Activated T-cell treated with anti-CD3 and anti-CD28 coated beads, Interleukin-2, amount 50 U/mL, for 24 hours (primary cell): ENCODE measurements at places on chromosomes 16 and 17.

DNA sequence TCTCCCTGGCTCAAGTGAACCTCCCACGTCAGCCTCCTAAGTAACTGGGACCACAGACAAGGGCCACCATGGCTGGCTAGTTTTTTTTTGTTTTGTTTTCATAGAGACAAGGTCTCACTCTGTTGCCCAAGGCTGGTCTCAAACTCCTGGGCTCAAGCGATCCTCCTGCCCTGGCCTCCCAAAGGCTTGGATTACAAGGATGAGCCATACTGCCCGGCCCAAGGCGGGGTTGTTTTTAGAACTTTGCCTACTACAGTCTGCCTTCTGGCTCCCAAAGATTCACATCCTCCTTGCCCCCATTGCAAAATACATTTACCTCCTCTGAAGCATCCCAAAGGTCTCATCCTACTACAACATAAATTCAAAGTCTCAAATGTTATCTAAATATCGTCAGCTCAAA lies 49.5 kb upstream of the PHOSPHO1 start:
- no peaks in the 10 kb centered on the region for H3K4me1 ChIP-seq
- DNase-seq = no peak
- H3K36me3 ChIP-seq = no peaks in the 10 kb centered on the region

GRCh38 chr16:841455-842060 lies 41.0 kb upstream of the GNG13 start:
- DNase-seq = no peak
- no peaks in the 10 kb centered on the region for H3K27me3 ChIP-seq
- H3K4me1 ChIP-seq = no peaks in the 10 kb centered on the region
- no peaks in the 10 kb centered on the region for H3K36me3 ChIP-seq

- peak overlapping the region; percentile 7 for H3K4me3 ChIP-seq
- DNase-seq = no peak
- no peak overlapping the region for H3K27ac ChIP-seq
- no peaks in the 10 kb centered on the region for H3K36me3 ChIP-seq
- peaks cover 20% of the 10 kb centered on the region for H3K27me3 ChIP-seq
- H3K4me1 ChIP-seq = peaks cover 18% of the 10 kb centered on the region
Measured at GRCh38 chr17:73646409-73647300, 2.4 kb upstream of the SDK2 start.

GRCh38 chr16:89119166-89119621 lies 25.5 kb downstream of the ACSF3 start:
- H3K27ac ChIP-seq = peak overlapping the region; percentile 61
- DNase-seq = no peak
- H3K4me1 ChIP-seq = peaks cover 57% of the 10 kb centered on the region
- H3K36me3 ChIP-seq = peaks cover 93% of the 10 kb centered on the region
- no peak overlapping the region for H3K4me3 ChIP-seq

DNA sequence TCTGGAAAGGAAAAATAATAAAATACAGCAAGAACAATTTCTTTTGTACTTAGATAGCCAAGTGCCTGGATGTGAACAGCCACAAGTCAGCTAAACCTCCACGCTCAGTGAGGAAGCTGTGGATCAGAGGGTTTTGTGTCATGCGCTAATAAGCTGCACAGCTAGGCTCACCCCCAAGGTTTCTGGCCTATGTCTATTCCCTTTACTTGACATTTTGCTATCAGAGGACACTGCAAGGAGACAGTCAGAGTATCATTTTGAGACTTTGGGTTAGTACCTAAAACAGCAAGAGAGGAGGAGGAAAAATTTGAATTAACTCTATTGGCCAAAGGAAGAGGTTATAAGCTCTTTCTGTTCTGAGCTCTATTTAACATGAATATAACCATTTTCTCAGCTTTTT lies 139.3 kb downstream of the KCNJ2 start:
- H3K4me3 ChIP-seq = no peak overlapping the region
- no peaks in the 10 kb centered on the region for H3K27me3 ChIP-seq
- no peak overlapping the region for H3K27ac ChIP-seq
- no peaks in the 10 kb centered on the region for H3K4me1 ChIP-seq
- H3K36me3 ChIP-seq = no peaks in the 10 kb centered on the region
- no peak for DNase-seq

GRCh38 chr17:42404326-42405055 lies 16.2 kb upstream of the STAT3 start:
- no peak overlapping the region for H3K4me3 ChIP-seq
- peaks cover 31% of the 10 kb centered on the region for H3K4me1 ChIP-seq
- H3K36me3 ChIP-seq = no peaks in the 10 kb centered on the region
- H3K27me3 ChIP-seq = no peaks in the 10 kb centered on the region
- no peak overlapping the region for H3K27ac ChIP-seq

- H3K27ac ChIP-seq = peak overlapping the region; percentile 94
- peak overlapping the region; percentile 95 for H3K4me3 ChIP-seq
- peaks cover 24% of the 10 kb centered on the region for H3K4me1 ChIP-seq
- DNase-seq = no peak
- peaks cover 66% of the 10 kb centered on the region for H3K36me3 ChIP-seq
- H3K27me3 ChIP-seq = no peaks in the 10 kb centered on the region
Measured at GRCh38 chr17:47822785-47823184, 1.2 kb upstream of the OSBPL7 start.

- H3K27me3 ChIP-seq = peaks cover 54% of the 10 kb centered on the region
- no peak overlapping the region for H3K27ac ChIP-seq
- H3K4me1 ChIP-seq = peaks cover 12% of the 10 kb centered on the region
Measured at GRCh38 chr17:9020824-9021157, 519 bp upstream of the NTN1 start.

GRCh38 chr17:81538651-81539570 lies 10.7 kb downstream of the FSCN2 start:
- H3K27me3 ChIP-seq = peaks cover 26% of the 10 kb centered on the region
- DNase-seq = no peak
- H3K27ac ChIP-seq = no peak overlapping the region
- H3K36me3 ChIP-seq = peaks cover 48% of the 10 kb centered on the region
- no peak overlapping the region for H3K4me3 ChIP-seq

GRCh38 chr17:81662002-81662401 lies 4.4 kb downstream of the OXLD1 start:
- peaks cover 43% of the 10 kb centered on the region for H3K4me1 ChIP-seq
- no peak overlapping the region for H3K4me3 ChIP-seq
- no peak for DNase-seq
- H3K36me3 ChIP-seq = peaks cover 27% of the 10 kb centered on the region

DNA sequence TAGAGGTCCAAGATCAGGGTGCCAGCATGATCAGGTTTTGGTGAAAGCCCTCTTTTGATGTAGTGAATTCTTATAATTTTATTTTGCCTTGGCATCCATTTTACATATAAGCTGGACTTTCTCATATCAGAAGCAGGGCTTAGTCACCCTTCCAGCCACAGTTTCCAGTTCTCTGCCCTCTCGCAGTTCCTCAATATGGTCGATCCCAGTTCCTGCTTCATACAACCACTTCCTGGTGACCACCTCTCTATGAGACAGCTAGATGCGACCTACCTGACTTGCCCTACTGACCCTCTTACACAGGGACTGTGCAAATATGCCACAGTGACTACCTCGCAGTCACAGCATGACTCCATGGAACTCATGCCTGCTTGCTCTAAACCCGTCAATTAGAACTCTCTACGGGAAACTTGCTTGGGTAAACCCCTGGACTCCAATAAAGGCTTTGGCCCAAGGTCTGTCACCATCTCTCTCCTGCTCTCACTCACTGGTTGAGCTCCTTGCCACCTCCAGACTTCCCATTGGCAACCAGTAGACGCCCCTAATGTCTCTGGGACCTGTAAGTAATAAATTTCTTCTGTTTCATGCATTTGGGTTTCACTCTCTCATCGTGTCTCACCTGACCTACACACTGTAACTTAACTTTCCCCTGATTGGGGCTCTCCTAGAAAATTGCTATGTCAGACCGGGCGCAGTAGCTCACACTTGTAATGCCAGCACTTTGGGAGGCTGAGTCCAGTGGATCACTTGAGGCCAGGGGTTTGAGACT lies 21.4 kb downstream of the CD300LG start:
- H3K36me3 ChIP-seq = no peaks in the 10 kb centered on the region
- H3K4me3 ChIP-seq = no peak overlapping the region
- no peaks in the 10 kb centered on the region for H3K4me1 ChIP-seq
- H3K27ac ChIP-seq = no peak overlapping the region

DNA sequence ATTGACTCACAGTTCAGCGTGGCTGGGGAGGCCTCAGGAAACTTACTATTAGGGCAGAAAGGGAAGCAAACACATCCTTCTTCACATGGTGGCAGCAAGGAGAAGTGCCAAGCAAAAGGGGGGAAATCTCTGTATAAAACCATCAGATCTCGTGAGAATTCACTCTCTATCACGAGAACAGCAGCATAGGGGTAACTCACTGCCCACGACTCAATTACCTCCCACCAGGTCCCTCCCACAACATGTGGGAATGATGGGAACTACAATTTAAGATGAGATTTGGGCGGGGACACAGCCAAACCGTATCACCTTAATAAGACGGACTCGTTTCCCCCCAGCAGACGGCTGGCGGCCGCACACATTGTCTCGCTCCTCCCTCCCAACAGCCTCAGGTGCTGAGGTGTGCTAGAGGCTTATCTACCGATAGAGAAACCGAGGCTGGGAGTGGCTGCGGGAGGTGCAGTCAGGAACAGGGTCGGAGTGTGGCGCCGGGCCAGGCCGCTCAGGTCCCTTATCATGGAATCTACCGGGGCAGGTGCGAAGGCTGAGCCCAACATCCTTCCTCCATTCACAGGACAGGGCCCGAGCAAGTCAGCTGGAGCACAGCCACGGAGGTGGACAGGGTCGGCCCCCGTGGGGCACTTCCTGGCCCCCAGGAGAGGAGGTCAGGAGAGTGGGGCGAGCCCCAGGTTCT lies 4.9 kb upstream of the ZG16B start:
- no peak overlapping the region for H3K27ac ChIP-seq
- no peaks in the 10 kb centered on the region for H3K27me3 ChIP-seq
- DNase-seq = no peak
- H3K4me1 ChIP-seq = no peaks in the 10 kb centered on the region

- peak overlapping the region; percentile 100 for H3K27ac ChIP-seq
- H3K27me3 ChIP-seq = no peaks in the 10 kb centered on the region
- DNase-seq = no peak
- peaks cover 49% of the 10 kb centered on the region for H3K36me3 ChIP-seq
Measured at GRCh38 chr17:40565769-40566409, 617 bp upstream of the CCR7 start.

DNA sequence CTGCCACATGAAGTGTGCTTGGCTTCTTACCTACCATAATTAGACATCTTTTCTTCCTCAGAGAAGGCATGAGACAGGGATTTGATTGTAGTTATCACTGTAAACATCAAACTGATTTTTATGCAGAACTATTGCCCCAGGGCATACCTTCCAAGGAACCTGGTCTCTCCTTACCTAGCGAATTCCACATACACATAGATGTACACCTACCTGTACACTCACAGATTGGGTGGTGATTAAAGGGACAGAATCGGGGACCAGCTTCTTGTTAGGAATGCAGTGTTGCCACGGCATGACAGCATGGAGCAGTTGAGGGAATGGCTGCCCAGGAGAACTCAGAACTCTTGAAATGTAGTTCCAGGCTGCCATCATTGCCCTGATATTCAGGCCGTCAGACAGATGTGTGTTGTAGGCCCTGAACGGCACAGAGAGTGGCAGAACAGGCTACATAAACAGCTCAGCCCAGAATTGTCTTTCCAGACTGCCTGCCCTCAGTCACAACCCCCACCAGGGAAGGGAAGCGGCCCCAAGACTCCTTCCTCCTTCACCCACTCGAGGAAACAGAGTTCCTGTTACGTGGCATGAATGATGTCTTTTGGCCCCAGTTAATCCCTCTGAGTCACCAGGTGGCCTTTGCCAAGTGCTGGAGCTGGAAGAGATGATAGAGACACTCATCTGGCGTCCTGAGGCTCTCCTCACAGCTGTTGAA lies 17.8 kb upstream of the NAGLU start:
- H3K4me3 ChIP-seq = no peak overlapping the region
- peaks cover 8% of the 10 kb centered on the region for H3K4me1 ChIP-seq

GRCh38 chr16:2952679-2953078 lies 11.4 kb upstream of the KREMEN2 start:
- H3K4me3 ChIP-seq = no peak overlapping the region
- H3K27ac ChIP-seq = no peak overlapping the region
- peaks cover 13% of the 10 kb centered on the region for H3K27me3 ChIP-seq
- no peak for DNase-seq
- peaks cover 3% of the 10 kb centered on the region for H3K4me1 ChIP-seq

DNA sequence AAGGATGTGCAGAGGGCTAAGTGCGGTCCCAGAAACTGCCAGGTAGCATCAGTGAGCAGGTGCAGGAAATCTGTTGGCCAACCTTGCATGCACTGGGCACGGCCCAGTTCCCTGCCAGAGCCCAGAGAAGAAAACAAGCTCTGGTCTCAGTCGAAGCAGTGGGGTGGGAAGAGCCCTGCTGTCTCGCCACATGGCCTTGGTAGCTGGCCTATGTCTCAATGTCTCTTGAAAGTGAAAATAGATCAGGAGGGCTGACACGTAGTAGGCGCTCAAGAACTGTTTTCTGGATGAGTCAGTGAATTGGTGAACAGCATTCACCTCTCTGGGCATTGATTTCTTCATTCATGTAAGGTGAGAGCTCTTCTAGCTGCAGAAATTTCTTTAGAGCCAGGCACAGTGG lies 90.4 kb downstream of the MARF1 start:
- peak overlapping the region; percentile 74 for H3K27ac ChIP-seq
- no peak overlapping the region for H3K4me3 ChIP-seq
- H3K36me3 ChIP-seq = no peaks in the 10 kb centered on the region
- no peak for DNase-seq

DNA sequence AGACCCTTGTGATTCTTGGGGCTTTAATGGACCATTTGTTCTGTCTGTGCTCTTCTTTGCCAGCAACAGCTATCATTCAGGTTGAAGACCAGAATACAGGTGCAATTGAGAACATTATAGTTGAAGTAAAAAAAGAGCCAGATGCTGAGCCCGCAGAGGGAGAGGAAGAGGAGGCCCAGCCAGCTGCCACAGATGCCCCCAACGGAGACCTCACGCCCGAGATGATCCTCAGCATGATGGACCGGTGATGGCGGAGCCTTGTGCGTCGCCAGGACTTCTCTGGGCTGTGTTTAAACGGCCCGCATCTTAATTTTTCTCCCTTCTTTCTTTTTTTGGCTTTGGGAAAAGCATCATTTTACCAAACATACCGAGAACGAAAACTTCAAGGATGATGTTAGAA lies 7.3 kb upstream of the CARMIL2 start:
- peaks cover 66% of the 10 kb centered on the region for H3K36me3 ChIP-seq
- no peak overlapping the region for H3K27ac ChIP-seq
- no peak overlapping the region for H3K4me3 ChIP-seq
- H3K27me3 ChIP-seq = no peaks in the 10 kb centered on the region
